HCEC 1CT (cell line): ENCODE measurements at places on chromosomes 3 and 15.

GRCh38 chr3:66667263-66667662, 166.4 kb upstream of the LRIG1 start:
- no peak for DNase-seq

GRCh38 chr15:63380151-63380807, 1.4 kb downstream of the CA12 start:
- no peak for DNase-seq

- no peak for DNase-seq
Measured at GRCh38 chr3:67458896-67459530, 195.4 kb downstream of the SUCLG2 start.

DNA sequence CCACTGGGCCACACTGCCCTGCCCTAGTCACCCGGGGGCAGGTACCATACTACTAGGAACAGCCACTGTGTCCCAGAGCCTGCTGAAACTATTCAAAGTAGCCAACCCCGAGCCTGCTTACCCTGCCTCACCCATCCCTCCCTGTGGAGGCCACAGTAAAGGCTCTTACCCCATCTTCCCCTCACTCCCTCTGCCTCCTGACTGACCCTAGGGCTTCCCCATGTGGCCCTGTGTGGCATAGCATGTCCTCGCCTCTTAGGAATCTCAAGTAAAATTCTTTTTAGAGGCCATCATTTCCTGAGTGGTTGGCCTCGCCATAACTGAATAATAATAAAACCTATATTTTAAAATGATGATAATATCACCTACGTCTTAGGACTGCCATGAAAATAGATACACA, 112.2 kb upstream of the SLC6A11 start:
- DNase-seq = peak; percentile 27

DNA sequence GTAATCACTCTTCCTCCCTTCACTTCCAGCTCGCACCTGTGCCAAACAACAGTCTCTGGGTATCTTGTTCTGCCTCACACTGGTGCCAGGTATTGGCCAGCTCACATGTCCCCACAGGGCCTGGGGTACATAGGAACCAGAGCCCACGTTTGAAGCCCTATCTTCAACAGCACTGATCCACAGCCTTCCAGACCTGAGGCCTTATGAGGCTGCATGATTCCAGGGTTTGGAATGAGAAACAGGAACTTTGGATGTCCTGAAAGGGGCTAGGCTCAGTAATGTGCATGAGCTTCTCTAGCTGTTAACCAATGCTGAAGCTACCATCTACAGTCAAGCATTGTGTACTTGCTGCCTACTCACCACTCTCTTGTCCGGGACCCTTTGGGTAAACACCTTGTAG, 92.4 kb downstream of the GPR156 start:
- no peak for DNase-seq

GRCh38 chr3:51519848-51520247, 18.7 kb upstream of the RAD54L2 start:
- no peak for DNase-seq

- no peak for DNase-seq
Measured at GRCh38 chr3:100850701-100851100, 141.4 kb downstream of the TFG start.

GRCh38 chr3:134314588-134315285, 59.5 kb downstream of the AMOTL2 start:
- DNase-seq = peak; percentile 49

DNA sequence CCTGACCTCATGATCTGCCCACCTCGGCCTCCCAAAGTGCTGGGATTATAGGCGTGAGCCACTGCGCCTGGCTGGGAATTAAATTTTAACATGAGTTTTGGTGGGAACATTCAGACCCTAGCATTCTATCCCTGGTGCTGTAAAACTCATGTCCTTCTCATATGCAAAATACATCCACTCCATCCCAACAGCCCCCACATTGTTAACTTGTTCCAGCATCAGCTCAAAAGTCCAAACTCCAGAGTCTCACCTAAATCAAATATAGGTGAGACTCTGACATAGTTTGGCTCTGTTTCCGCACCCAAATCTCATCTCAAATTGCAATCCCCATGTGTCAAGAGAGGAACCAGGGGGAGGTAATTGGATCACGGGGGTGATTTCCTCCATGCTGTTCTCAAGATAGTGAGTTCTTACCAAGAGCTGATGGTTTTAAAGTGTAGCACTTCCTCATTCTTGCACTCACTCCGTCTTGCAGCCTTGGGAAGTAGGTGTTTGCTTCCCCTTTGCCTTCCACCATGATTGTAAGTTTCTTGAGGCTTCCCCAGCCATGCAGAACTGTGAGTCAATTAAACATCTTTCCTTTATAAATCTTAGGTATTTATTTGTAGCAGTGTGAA, 96.2 kb upstream of the PLCL2 start:
- no peak for DNase-seq

DNA sequence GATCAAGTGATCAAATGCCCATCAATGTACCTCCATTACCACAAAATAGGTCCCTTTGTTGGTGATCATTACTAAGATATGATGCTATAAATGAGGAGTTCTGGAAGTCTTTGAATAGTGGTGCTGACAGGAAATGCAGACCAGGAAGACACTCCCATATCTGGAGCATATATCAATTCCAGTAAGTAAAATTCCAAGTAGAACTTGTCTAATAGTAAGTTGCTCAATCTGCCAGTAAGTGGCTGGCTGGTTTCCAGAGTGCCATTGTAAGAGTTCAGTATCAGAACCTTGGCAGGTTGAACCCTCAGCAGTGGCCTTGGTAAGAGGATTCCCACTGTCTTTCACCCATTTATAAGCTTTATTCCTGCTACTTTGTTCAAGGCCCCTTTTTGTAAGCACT, 379.9 kb upstream of the RBMS3 start:
- DNase-seq = no peak

GRCh38 chr3:141656771-141657170, 81.3 kb upstream of the RNF7 start:
- peak; percentile 29 for DNase-seq

DNA sequence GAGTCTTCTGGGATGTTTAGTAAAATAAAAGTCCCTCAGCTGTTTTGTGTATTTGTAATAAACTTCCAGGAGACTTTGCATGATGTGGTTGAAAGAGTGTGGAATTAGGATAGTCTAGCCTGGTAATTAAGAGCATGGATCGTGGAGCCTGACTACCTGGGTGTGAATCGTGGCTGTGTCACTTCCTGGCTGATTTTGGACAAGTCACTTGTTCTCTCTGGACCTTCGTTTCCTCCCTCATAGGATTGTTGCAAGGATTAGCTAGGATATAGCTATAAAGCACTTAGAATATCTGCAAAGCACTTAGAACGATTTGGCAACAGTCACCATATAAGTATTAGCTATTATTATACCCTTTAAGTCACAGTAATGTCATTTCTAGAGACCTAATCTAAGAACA, 40.2 kb downstream of the SLMAP start:
- peak; percentile 52 for DNase-seq

DNA sequence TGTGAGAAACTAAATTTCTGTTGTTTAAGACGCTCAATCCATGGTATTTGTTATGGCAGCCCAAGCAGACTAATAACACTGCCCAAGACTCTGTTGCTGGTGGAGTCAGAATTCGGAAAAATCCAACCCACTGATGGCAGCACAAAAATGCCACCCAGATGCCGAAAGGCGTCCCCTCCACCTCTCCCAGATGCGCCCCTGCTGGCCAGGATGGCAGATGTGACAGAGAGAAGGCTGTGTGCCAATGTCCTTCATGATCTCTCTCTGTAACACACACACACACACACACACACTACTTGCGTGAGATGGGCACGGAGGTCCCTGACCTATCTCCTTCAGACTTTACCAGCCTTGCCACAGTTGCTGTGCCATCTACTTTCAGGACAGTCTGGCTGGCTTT, 10.9 kb upstream of the LYSMD4 start:
- DNase-seq = no peak

DNA sequence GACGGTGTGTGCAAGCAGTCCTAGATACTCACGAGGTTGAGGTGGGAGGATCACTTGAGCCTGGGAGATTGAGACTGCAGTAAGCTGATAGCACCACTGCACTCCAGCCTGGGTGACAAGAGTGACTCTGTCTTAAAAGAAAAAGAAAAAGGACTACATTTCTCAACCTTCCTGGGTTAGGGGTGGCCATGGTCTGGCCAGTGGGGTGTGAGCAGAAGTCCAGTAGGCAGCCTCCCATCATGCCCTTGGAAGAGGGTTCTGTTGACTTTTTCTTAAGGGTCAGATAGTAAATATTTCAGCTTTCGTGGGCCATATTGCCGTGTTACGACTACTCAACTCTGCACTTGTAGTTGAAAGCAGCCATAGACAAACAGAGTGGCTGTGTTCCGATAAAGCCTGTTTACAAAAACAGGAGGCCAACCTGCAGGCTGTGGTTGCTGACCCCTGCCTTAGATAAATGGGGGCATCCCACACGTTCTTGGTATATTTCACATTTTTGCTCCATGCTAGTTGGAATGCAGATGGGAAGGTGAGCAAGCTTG, 31.0 kb upstream of the PDE8A start:
- no peak for DNase-seq

- DNase-seq = no peak
Measured at GRCh38 chr3:50318615-50319014, 3.9 kb downstream of the HYAL2 start.

GRCh38 chr3:158160958-158161357, 51.1 kb downstream of the RSRC1 start:
- DNase-seq = peak; percentile 93
